HAP-1 (cell line): ENCODE measurements at places on chromosomes 2 and 18.

DNA sequence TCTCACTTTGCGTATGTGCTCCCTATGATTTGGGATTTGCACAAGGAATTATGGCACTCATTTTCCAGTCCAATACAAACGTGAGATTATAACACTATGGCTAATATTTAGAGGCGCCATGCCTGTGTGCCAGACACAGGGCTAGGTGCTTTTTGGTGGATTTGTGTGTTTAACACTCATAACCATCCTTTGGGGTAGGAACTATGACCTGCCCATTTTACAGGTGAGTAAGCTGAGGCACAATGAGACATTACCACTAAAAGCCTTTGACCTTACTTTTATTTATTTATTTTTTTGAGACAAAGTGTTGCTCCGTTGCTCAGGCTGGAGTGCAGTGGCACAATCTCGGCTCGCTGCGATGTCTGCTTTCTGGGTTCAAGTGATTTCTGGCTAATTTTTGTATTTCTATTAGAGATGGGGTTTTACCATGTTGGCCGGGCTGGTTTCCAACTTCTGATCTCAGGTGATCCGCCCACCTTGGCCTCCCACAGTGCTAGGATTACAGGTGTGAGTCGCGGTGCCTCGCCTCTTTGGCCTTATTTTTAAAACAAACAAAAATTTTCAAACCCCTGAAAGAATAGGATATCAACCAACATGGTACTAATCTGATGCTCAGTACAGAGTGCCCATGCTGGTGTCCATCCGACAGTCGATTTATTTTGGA, 26.6 kb upstream of the GLI2 start:
- DNase-seq = no peak

DNA sequence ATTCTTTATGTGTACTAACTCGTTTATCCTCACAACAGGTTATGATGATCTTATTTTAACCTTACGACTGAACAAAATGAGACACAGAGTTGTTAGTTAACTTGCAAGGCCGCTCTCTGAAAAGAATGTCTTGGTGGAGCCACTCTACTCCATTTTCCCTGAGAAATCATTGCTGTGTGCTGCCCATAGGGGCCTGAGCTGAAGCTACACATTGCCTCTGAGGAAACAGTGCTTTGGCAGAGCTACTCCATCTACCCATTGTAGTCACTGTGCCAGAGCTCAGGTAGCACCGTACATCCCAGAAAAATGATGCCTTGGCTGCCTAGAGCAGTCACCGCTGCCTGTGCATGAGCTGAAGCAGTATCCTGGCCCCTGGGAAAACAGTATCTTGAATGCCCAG, 61.6 kb downstream of the GULP1 start:
- DNase-seq = no peak

DNA sequence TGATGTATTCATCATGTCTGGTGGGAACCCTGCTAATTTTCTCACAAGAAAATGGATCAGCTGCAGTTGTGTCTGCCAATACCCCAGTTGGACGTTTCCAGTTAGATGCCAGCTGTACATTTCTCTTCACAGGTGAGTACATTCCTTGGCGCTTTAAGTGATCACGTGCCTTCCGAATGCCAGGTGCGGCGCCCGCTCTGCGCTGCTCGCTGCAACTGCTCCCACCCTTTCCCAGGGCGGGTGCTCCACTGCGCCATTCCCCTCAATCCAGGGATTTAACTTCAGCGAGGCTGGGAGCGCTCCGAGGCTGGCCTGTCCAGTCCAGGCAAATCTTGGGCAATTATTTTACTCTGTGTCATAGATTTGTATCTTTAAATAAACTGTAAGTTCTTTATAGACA, 225.0 kb upstream of the RAB6C start:
- no peak for DNase-seq

- DNase-seq = no peak
Measured at GRCh38 chr18:62457877-62458276, 64.9 kb upstream of the ZCCHC2 start.

GRCh38 chr18:13194239-13194638, 24.3 kb upstream of the LDLRAD4 start:
- no peak for DNase-seq

DNA sequence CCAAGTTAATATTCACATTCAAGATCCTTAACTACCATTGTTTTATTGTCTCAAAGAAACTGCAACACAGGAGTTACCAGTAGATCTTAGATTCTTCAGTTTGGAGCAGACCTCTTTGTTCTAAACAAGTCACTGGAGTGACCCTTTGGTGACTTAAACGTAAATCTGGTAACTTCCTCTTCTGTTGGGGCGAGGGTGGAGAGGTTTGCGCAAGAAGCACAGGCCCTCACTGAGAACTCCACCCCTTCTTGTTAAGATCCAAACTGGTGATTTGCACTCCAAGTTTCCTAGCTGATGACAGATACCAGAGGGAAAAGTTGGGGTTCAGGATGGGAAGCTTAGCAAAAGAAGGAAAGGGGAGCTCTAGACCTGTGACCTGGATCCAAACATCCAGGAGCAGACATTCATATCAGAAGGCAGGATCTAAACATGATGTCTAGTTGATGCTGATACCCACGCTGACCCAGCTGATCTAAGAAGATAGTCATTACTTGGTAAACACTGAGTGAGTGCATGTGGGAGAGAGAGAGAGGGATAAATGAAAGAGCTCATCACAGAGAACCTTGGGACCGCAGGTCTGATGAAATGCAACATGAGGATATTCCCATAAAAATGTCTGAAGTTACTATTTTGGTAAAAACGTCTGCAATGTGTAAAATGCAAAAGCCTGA, 256.0 kb downstream of the CDH20 start:
- no peak for DNase-seq

DNA sequence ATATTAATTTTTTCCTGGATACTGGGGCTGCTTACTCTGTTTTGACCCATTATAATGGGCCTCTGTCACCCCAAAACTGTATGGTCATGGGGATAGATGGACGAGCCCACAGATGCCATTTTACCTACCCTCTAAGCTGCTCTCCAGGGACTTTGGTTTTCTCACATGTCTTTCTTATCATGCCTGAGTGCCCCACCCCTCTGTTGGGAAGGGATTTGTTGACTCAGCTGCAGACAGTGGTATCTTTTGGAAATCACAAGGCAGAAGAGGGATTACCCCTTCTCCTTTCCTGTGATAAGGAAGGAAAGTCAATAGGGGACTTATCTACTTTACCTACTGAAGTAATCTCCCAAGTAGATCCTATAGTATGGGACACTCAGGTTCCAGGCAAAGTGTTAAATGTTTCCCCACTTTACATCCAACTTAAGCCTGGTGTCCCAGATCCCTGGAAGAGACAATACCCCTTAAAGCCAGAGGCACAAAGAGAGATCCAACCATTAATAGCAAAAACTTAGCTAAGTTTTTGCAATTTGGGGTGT, 182.7 kb downstream of the RNF152 start:
- DNase-seq = no peak

DNA sequence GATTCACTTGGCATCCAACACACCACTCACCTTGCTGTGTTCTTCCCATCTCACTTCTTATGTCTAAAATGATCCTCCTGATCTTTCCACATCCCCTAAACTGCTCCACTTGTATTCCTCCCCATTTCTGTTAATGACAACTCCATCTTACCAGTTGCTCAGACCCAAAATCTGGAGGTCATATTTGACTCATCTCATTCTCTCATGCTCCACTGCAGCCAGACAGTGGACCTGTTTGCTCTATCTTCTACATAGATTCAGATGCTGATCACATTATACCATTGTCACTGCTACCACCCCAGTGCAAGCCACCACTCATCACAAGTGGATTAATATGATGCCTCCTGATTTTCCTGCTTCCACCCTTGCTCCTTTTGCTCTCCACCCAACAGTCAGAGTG, 7.9 kb upstream of the NABP1 start:
- DNase-seq = no peak

- DNase-seq = no peak
Measured at GRCh38 chr18:29960539-29960938, 1082.0 kb downstream of the DSC3 start.

DNA sequence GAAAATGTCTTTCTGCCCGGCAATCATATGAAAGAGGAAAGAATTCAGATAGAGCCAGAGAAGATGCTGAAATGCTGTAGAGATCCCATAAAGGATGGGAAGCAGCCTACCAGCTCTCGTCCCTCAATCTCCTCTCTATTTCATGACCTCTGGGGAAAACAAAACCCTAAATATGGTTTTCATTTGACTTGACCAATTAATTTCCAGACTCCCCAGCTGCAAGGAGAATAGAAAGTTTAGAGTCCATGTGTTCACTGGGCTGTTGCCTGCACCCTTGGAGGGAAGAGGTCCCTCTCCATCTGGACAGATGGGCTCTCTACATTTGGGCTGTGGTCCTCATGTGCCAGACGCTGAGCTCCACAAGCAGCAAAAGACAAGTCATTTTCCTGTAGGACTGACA, 40.6 kb downstream of the CAPN13 start:
- no peak for DNase-seq

DNA sequence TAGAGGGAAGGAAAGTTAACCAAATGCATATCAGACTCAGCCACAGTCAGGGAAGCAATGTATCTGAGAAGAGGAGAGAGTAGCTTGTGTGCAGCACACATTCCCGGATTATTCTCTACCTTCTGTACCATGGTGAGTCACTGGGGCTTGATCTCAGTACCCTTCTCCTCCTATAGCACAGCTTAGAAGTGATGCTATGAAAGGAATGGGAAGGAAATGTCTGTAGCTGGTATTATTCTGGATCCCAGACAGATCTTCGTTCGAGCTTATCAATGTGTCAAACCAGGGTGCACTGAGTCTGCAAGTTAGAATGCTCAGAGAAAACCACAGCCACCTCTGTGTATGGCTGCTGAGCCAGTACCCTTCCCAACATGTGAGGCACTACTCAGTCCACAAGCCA, 88.0 kb upstream of the NFU1 start:
- DNase-seq = no peak

- no peak for DNase-seq
Measured at GRCh38 chr2:29582062-29582461, 339.3 kb downstream of the ALK start.

DNA sequence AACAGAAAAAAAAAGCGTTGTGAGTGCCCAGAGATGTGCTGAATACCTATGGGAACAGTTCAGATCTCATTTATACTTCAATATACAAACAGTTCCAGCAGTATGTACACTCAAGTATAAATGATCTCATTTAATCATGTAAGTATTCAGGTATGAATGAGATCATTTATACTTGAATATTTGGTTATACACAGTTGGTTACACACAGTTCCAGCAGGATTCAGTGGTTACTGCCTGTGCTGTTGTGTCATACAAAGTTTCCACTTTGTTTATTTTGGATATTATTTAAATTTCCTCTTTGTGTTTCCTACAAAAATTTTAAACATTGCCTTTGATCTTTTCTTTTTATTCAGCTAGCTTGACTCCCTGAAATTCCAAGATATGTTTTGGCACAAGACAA, 293.5 kb upstream of the SLC39A10 start:
- no peak for DNase-seq

DNA sequence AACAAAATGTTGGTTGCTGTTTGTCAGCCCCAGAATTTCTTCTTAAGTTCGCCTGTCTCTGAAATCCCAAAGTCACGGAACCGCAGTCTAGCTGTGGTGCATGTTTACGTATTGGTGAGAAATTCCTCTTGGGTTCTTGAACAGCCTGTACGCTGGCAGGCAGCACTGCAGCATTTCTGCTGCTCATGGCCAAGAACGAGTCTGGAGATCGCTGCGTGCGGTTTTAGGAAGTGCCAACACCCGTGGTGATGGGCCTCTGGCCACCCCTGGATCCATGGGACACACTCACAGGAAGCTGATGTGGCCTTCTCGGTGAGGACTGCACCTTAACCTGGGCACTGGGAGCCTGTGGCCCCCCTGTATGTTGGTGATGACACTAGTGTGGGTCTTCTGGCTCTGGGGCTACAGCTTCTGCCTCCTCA, 23.7 kb downstream of the ASB1 start:
- no peak for DNase-seq
